ENCODE measurements at places on chromosomes 13 and 19.
A peak's percentile ranks its signal among the peaks of the same experiment; 100 is the strongest.

DNA sequence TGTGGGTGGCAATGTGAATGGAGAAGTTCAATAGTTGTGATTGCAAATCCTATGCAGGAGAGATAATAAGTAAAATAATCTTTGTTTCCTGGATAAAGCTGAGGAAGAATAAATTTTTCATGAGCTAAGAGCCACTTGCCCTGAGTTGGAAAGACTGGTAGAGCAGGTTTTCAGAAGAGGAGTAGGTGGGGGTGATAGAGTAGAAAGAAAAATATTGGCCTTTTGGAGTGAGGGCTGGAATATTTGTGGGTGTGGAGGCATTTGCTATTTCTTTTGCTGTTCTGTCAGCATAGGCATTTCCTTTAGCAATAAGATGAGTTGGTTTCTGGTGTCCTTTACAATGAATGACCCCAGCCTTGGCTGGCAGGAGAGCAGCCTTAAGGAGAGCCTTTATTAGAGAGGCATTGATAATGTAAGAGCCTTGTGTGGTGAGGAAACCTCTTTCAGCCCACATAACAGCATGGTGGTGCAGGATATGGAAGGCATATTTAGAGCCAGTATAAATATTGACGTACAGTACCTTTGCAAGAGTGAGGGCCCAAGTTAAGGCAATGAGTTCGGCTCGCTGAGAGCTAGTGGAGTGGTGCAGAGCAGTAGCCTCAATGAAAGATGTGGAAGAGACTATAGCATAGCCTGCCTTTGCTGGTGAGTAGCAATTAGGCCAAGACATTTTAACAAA is 11.6 kb upstream of the ZNF431 start:
- no peak for DNase-seq

- DNase-seq: no peak
These were observed 3.2 kb downstream of the STX10 start for GRCh38 chr19:13146763-13147563.

- DNase-seq: no peak
These were observed 32.1 kb downstream of the SMAD9 start for GRCh38 chr13:36887758-36888521.

DNA sequence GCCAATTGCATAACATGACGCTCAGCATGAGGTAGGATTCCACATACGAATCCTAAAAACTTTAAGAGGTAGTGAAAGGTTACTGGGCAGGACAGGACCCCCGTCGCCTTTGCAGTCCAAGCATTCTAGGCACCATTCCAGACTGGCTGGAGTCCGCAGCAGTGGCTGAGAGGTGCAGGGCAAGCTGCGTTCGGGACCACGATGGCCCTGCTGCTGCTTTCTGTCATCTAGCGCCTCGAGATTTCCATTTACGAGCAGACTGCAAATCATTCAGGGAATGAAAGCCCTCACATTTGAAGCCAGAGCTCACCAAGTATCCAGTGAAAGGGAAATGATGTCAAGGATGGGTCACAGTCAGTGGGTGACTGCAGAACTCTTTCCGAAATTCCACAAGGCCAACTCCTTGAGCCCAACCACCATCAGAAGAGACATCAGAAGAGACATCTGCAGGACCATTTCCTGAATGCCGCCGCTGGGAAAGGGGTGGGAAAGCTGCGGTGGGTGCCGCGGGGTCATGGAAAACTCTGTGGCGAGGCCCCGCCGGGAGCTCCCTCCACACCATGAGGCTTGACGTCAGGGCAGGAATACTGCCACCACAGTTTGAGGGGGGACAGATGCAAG is 88.3 kb downstream of the COL4A1 start:
- no peak for DNase-seq

- DNase-seq: no peak
These were observed 131.8 kb upstream of the WASF3 start for GRCh38 chr13:26425443-26426358.

GRCh38 chr19:9941231-9941630 is 4.9 kb upstream of the OLFM2 start:
- no peak for DNase-seq

- DNase-seq: no peak
These were observed 3.8 kb downstream of the SGTA start for GRCh38 chr19:2779121-2779740.

- DNase-seq: no peak
These were observed 30.7 kb downstream of the PDS5B start for GRCh38 chr13:32616883-32617511.

GRCh38 chr13:40189426-40189825 is 477.0 kb downstream of the FOXO1 start:
- DNase-seq: no peak

- DNase-seq: no peak
These were observed 26.0 kb downstream of the TBC1D4 start for GRCh38 chr13:75455962-75456361.

- no peak for DNase-seq
These were observed 30.5 kb downstream of the RANBP3 start for GRCh38 chr19:5947435-5947834.

GRCh38 chr13:50140581-50141374 is 125.5 kb downstream of the KCNRG start:
- DNase-seq: no peak

- DNase-seq: no peak
These were observed 889 bp downstream of the UBL5 start for GRCh38 chr19:9828551-9829063.

DNA sequence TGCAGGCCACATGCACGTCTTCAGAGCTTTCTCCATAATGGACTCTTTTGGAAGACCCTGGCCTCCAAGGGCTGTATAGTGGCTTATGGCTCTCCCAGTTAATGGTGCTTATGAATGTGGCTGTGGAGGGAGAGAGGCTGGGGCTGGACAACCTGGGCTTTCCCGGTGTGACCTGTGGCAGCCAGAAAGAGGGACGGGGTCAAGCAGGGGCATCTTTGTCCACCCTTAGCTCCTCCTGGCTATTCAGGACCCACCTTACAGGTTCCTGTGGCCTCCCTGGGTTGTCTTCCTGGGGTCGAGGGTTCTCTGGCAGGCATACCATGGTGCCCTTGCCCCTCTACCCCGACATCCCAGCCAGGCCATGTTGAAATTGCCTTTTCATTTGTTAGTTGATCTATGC is 75.6 kb downstream of the SIPA1L3 start:
- DNase-seq: no peak

DNA sequence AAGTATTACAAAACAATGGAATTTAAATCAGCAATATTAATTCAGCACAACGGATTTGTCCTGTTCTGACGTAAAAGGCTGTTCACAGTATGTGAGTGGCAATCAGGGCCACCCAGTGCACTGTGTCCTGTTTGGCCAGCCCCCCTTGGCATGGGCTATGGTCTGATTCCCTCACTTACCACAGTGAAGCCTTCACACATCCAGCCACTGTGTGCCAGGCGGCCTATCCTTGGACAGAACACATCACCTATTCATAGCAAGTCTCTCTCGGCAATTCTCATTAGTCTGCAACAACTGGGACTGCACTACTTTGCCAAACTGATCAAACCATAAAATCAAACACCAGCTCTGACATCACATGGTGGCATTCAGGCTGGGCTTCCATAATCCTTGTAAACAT is 221.5 kb upstream of the TSHZ3 start:
- no peak for DNase-seq

GRCh38 chr13:24185591-24186232 is 25.2 kb downstream of the SPATA13 start:
- DNase-seq: no peak

DNA sequence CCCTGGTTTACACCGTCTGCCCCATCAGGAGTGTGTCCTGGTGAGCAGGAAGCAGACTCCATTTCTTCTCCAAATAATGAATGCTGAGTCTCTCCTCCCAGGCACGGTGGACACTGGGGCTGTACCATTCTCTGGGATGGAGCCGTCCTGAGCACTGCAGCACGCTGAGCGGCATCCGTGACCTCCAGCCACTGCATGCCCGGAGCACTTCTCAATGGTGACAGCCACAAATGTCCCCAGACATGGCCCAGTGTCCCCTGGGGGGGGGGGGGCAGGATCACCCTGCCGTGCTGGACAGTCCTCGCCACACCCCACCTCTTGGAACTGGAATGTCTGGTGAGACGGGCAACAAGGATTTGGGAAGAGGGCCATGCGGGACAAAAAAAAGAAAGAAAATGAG is 37.4 kb downstream of the GNG7 start:
- DNase-seq: no peak

DNA sequence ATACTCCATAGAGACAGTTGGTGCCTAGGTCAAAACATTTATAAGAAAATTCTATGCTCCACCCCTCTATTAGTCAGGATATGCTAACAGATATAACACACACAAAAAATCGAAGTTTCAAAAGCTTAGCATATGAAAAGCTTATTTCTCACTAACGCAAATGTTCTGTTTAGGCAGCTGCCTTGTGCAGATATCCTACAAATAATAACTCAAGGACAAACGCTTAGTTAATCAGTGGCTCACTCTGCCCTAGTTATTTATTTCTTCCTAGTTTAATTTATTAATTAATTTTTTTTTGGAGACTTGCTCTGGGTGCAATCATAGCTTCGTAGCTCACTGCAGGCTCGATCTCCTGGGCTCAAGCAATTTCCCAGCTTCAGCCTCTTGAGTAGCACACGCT is 259.7 kb upstream of the GPC6 start:
- DNase-seq: no peak

DNA sequence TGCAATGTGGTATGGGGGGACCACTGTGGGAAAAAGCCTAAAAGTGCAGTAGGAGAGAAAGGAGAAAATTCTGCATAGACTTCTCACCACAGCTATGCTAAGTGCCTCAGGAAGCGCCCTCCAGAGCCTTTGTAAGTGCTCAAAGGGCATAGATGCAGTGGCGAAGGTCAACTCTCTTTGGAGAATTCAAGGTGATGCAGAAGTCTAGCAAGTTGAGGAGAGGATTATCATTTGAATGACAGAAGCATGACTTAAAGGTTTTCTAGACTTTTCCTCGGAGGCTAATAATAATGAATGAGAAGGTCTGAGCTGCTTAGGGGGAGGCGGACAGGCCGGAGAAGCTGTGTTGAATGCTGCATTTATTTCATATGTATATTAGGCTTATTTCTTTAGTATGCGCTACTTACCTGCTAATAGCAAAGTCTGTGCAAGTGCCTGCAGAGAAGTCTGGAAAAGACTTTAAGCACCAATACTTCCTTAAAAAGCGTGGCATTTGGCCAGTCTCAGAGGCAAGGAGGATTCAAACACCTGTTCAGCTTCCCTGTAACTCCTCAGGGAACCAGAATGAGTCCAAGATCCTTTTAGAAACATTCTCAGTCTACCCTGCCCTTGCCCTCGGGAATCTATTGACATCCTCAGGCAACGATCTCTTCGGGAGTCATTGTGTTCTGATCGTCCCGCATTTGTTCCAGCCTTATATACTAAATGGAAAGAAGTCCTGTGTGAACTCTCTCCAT is 56.2 kb downstream of the FLT1 start:
- no peak for DNase-seq

GRCh38 chr13:32267836-32268439 is 47.2 kb downstream of the ZAR1L start:
- DNase-seq: peak; percentile 47

DNA sequence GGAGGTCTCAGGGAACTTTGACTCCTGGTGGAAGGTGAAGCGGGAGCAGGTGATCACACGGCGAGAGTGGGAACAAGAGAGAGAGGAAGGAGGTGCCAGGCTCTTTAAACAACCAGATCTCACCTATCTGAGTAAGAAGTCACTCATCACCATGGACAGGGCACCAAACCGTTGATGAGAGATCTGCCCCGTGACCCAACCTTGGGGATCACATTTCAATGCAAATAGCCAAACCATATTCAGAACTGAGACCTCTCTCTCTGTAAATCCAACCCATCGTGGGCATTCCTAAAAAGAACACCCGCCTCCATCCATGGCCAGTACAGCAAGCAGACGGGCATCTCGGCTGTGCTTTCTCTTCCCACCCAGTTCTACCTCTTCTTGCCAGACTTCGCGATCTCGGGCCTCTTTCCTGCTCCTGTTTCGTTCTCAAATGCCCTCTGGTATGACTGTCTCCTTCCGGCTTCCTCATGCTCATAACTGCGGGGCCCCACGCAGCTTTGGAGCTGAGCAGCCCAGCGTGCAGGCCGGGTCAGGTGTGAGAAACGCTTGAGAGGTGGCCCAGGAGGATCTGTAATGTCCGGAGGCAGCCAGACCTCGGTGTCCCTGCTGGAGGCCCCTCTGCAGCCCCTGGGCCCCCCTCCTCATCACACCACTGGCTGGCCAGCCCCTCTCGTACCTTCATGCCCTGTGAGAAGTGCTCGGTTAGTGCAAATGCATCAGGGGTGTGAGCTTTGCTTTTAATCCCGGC is 97.0 kb upstream of the GPR183 start:
- no peak for DNase-seq

DNA sequence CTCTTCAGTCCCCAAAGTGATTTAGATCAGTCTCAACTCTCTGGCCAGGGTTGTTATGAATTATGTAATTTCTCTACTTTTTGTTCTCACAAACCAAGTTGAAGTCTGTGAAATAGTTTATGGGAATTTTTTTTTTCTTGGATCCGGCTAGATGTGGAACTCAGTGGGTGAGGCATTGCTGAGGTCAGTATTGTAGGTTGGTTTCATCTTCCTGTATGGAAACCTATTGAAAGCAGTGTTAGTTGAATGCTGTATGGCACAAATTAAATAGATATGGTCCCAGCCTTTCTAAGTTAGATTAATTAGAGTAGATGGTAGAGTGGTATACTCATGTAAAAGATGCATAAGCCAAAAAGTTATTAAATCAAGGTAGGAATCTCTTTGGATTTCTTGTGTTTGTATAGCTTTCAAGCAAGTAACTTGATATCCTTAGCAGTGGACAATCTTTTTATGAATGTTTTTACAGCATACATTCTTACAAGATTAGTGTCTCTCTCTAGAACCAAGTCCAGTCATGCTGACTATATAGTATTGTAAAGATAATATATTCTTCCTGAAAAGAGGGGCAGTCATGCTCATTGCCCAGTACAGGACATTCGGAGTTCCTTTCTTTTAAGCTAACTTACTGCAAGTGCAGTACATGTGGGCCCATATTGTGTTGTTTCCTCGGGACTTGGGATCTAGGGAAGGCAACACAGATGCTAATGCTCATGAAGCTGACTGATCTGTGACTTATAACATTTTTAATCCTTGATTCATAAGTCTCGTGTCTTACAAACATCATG is 2541.1 kb downstream of the PCDH9 start:
- DNase-seq: no peak

DNA sequence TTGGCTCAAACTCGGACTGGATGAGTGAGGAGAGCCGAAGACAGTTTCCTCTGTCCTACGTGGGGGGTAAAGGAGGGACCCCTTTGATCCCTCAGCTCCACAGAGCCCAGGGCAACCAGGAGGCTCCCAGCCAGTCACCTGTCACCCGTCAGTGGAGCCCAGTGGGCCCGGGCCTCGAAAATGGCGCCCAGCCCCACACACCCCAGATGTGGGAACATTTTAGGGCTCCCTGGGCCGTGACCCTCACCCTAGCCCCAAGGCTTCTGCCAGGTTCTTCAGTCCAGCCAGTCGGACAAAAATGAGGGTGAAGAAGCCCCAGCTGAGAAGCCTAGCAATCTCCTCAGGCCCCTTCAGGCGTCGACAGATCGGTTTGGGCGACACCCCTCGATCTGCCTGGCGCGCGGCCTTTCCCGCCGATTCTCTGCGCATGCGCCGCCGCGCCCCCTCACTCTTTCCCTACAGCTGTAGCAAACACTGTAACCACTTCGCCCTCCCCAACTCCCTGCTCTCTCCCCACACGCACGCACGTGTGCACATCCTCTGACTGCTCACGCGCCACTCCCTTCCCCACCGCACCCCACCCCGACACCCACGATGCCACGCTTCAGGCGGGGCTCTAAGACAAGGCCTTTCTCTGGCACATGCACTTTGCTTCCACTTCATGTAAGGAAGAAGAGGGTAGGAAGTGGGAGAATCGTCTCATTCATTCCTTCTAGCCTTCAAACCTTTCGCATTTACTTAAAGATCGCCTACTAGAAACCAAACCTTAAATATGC is at the start of gene SLC6A16:
Gene SLC6A16 (minus strand): TSS at position 391 of the 776 bp plus-strand sequence. CDS start 13,844 bp downstream, outside the sequence.
- DNase-seq: no peak

- DNase-seq: no peak
These were observed 2237.8 kb downstream of the PCDH9 start for GRCh38 chr13:64992314-64992713.

Data from stimulated activated CD4-positive, alpha-beta T cell treated with anti-CD3 and anti-CD28 coated beads, Interleukin-2, amount 100 ng/mL, for 48 hours (primary cell).